CD4-positive, alpha-beta T cell treated with Interleukin-15 for 1 hour (primary cell): ENCODE measurements at places on chromosomes 16 and 17.

GRCh38 chr16:49986351-49987124, 38.5 kb upstream of the CNEP1R1 start:
- DNase-seq = no peak

DNA sequence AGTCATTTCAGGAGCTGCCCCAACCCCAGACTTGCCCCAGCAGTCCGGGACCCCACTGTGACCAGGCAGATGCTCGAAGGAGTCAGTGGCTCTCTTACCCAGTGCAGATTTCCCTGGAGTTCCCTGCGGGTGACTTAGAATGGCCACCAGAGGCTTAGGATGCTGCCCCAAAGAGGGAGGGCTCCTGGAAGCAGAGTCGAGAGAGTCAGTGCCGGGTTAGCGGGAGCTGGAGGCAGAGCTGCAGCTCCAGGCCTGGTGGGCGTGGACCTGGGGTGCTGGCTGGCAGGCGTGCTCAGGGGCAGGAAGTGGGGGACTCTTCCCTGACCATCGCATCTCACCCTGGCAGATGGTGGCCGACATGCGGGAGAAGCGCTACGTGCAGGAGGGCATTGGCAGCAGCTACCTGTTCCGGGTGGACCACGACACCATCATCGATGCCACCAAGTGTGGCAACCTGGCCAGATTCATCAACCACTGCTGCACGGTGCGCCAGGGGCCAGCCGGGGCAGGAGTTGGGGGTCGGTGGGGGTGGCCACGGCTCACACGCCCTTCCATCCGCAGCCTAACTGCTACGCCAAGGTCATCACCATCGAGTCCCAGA, 1.6 kb upstream of the HSD3B7 start:
- DNase-seq = no peak

DNA sequence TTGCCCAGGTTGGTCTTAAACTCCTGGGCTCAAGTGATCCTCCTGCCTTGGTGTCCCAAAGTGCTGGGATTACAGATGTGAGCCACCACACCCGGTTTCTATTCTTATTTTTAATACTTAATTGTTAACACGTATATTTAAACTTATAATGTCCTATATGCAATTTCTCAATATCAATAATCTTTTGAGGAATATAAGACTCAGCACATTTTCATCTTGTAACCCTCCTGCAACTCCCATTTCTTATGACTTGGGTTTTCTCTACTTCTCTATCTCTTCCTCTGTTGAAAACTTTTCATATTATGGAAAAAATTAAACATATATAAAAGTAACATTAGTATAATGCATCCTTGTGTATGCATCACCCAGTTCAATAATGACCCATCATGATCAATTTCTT, 150.7 kb downstream of the PRKCB start:
- no peak for DNase-seq

GRCh38 chr17:57114085-57114673, 29.1 kb downstream of the AKAP1 start:
- DNase-seq = peak; percentile 44

DNA sequence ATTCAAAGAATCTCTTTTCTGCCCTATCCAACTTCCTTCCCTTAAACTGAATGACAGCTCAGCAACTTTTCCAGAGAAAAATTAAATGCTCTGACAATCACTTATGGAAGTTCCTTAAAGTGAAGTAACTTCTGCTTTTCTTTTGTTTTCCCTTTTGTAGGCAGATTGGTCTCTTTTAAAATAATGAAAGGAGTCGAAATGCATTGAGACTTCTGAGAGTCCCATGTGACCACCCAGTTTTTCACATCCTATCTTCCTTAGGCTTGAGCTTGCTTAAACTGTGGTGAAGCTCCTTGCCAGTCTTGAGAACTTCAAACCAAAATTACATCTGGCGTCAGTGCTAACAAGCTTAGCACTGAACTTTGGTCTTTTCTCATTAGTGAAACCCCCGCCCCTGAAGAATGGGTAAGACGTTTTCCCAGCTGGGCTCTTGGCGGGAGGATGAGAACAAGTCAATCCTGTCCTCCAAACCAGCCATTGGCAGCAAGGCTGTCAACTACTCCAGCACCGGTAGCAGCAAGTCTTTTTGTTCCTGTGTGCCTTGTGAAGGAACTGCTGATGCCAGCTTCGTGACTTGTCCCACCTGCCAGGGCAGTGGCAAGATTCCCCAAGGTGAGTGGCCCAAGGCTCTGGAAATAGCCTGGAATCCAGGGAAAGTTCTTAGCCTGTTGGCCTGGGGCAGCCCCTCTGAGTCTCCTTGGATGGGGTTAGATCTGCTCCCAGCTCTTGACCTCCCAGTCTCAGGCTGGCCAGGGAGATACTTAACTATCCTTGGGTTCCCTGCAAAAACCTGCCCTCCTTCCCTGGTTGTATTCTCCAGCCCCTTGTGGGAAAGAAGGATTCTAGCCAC, 1.2 kb downstream of the TMEM106A start:
- no peak for DNase-seq

GRCh38 chr17:32356750-32357149, 6.8 kb downstream of the ZNF207 start:
- DNase-seq = no peak

DNA sequence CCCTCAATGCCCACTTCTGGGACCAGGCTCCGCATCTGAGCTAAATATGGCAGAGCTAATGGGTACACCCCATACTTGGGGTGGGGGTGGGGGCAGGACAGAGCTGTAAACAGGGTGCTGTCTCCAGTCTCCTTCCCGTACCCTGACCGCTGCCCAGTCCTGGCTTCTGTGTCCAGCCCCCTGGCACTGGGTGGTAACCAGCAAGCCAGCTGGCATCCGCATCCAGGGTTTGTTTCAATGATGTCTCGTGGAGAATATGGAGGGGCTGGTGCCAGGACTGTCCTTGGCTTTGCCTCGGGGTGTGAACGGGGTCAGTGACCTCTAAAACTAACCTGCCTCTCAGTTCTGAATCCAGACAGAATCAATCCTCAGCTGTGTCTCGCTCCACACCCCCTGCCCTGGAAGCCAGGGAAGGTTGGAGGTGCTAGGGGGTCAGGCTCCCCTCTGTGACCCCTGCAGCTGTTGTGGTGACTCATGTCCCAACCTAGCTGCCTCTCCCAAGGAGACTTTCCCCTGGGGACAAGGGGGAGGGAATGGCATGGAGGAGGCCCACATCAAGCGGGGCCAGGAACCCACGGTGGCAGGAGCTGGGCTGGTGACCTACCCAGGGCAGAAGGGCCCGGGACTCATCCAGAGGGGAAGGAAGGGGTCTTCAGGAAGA, 1.5 kb upstream of the PNMT start:
- DNase-seq = no peak

GRCh38 chr16:19680881-19681340, 37.1 kb downstream of the KNOP1 start:
- no peak for DNase-seq

- DNase-seq = no peak
Observed at GRCh38 chr16:84740596-84741116, 40.9 kb downstream of the USP10 start.

DNA sequence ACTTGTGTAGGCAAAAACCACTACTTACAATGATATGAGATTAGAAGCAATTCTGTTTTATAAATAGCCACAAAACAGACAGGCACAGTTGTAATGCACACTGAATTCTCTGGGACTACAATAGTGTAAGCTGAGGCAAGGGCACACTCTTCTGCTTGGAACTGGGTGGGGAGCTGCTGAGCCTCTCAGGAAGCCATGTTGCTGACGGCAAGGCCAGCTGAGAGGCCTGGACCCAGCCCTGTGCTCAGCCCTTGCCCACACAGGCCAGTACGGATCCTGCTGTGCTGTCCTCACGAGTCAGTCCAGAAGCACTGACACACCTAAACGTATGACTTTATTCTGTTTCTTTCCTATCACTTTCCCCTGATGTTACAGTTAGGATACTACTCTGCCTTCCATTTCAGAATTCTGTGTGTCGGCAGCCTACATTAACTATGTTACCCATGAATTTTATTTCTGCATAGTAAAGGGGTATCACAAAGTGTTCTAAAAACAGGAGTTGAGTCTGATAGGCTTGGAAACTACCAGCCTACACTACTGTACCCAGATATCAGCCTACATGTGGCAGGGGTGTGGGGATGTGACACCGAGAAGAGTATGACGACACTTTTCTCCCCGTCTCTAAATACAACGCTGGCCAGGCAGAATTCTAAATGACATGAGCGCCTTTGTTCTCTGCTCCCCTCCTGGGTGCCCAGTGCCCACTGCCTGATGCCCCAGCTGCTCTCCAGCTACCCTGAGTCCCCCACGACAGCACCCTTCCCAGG, 41.1 kb upstream of the FAAP100 start:
- DNase-seq = no peak

GRCh38 chr16:89720551-89720812, 216 bp downstream of the VPS9D1 start:
- no peak for DNase-seq

- no peak for DNase-seq
Observed at GRCh38 chr17:17500999-17501605, 4.9 kb upstream of the RASD1 start.

GRCh38 chr16:85570735-85571562, 42.2 kb upstream of the GSE1 start:
- DNase-seq = peak; percentile 81

DNA sequence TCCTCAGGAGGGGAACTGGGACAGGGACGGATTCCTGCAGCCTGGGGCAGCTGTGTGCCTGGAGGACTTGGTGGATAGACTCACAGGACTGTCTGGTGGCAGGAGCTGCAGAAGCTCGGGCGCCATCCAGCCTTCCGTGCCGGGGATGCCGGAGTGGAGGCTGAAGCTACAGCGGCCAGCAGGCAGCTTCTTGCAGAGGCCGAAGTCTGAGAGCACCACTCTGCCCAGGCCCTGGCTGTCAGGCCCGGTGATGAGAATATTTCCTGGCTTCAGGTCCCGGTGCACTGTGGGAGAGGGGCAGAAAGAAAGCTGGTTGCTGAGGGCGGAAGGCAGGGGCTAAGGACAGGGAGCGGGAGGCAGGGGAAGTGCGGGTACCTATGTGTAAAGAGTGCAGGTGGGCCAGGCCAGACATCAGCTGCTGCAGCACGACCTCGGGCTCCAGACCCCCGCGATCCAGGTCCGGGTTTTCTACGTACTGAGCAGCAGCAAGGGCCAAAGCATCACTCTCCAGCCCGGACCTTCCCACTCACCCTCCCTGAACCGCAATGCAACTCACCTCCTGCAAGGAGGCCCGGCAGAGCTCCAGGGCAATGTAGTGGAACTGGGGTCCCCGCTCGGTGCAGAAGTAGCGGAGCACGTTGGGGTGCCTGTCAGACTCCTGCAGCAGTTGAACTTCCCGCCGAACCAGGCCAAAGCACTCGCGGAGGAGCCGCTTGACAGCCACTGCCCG, 16.1 kb downstream of the PLK1 start:
- no peak for DNase-seq

GRCh38 chr17:45310380-45311324, 6.2 kb downstream of the MAP3K14 start:
- no peak for DNase-seq

- no peak for DNase-seq
Observed at GRCh38 chr17:50469208-50469605, 527 bp upstream of the CHAD start.

DNA sequence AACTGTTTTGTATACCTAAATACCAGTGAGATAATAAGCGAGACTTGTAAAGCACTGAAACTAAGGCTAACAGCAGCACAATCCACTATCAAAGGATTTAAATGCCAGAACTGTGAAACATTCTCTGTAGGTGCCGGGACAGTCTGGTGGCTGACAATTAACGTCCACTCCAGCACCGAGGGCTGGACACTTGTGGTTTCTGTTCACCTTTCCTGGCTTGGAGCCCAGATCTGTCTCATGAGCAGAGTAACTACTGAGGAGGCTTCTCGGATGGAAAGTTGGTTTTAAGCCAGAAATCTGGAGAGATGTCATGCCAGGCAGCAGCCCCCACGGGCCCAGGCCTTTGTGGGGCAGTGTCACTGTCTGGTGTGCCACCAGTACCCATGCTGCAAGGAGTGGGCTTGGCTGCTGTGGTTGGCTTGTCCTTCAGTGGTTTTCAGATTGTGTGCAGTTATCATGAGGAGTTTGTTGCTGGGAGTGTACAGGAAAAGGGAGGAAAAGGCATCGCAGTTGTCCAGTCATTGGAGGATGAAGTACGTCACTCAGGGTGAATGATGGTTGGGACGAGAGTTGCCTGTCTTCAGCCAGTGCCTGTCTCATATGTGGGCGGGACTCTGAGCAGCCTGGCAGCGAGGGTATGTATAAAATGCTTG, 35.5 kb downstream of the UBN1 start:
- DNase-seq = no peak

- DNase-seq = no peak
Observed at GRCh38 chr16:66741169-66741900, 10.1 kb downstream of the DYNC1LI2 start.

- DNase-seq = no peak
Observed at GRCh38 chr16:50011707-50012106, 13.3 kb upstream of the CNEP1R1 start.

- DNase-seq = no peak
Observed at GRCh38 chr16:50235581-50235980, 30.8 kb upstream of the ADCY7 start.

GRCh38 chr16:82136956-82137821, 32.8 kb downstream of the MPHOSPH6 start:
- no peak for DNase-seq

GRCh38 chr17:70493277-70493874, 324.0 kb downstream of the KCNJ2 start:
- no peak for DNase-seq

- DNase-seq = no peak
Observed at GRCh38 chr17:77036136-77036840, 104.5 kb upstream of the SEC14L1 start.
